Thymus (tissue), 14 donors: ENCODE measurements at places on chromosomes 16 and 17.
A peak's percentile ranks its signal among the peaks of the same experiment; 100 is the strongest.

DNA sequence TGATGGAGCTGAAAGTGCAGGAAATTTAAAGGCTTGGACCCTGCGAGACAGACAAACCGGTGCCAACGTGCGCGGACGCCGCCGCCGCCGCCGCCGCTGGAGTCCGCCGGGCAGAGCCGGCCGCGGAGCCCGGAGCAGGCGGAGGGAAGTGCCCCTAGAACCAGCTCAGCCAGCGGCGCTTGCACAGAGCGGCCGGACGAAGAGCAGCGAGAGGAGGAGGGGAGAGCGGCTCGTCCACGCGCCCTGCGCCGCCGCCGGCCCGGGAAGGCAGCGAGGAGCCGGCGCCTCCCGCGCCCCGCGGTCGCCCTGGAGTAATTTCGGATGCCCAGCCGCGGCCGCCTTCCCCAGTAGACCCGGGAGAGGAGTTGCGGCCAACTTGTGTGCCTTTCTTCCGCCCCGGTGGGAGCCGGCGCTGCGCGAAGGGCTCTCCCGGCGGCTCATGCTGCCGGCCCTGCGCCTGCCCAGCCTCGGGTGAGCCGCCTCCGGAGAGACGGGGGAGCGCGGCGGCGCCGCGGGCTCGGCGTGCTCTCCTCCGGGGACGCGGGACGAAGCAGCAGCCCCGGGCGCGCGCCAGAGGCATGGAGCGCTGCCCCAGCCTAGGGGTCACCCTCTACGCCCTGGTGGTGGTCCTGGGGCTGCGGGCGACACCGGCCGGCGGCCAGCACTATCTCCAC, at the start of gene NOG:
Gene NOG, plus strand, starts transcription at position 54 of the 674 bp plus-strand sequence. Its CDS starts 525 bp downstream, at position 579.
- no peak within 1 kb of the TSS for H3K27ac ChIP-seq
- H3K36me3 ChIP-seq = no peaks in the 10 kb centered on the region
- H3K27me3 ChIP-seq = peaks cover 57% of the 10 kb centered on the region
- peak within 1 kb of the TSS; percentile 39 for H3K4me3 ChIP-seq
- no peak for DNase-seq

DNA sequence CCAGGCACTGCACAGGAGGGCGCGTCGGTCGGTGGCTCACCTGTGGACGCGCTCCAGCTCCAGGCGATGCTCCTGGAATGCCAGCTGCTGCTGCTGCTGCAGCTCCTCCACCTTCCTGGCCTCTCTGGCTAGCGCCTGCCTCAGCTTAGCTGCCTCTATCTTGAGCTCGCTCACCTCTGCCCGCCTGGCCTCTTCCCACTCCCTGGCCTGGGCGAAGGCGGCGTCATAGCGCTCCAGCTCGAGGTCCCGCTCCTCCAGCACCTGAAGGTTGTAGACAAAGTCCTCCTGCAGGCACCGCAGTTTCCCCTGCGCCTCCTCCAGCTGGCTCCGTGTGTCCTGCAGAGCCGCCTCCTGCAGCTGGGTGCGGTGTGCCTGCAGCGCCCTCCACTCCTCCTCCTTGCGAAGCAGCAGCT, 11.1 kb downstream of the CCDC57 start:
- H3K4me1 ChIP-seq = peaks cover 23% of the 10 kb centered on the region
- H3K27me3 ChIP-seq = no peaks in the 10 kb centered on the region
- no peak for DNase-seq
- H3K4me3 ChIP-seq = no peak overlapping the region
- H3K36me3 ChIP-seq = peaks cover 17% of the 10 kb centered on the region

DNA sequence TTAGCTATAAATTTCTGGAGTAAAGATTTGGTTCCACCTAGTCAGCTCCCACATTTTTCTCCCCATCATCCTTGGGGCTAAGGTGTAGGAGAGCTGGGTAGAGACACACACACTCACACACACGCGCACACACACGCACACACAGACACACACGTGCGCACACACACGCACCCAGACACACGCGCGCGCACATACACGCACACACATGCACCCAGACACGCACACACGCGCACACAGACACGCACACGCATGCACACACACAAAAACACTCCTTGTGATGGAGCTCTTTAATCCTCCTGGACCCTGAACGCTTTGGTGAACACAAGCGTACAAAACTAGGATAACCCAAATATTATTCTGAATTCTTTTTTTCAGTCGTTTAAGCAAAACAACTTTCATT, 253.6 kb downstream of the C16orf95 start:
- no peak for DNase-seq
- H3K4me3 ChIP-seq = no peak overlapping the region
- no peak overlapping the region for H3K27ac ChIP-seq
- H3K27me3 ChIP-seq = peaks cover 13% of the 10 kb centered on the region

- no peak overlapping the region for H3K4me3 ChIP-seq
- H3K27ac ChIP-seq = peak overlapping the region; percentile 87
- H3K36me3 ChIP-seq = peaks cover 25% of the 10 kb centered on the region
- no peak for DNase-seq
- no peaks in the 10 kb centered on the region for H3K27me3 ChIP-seq
Measured at GRCh38 chr16:28193530-28194423, 18.0 kb downstream of the XPO6 start.

- no peaks in the 10 kb centered on the region for H3K4me1 ChIP-seq
- no peaks in the 10 kb centered on the region for H3K27me3 ChIP-seq
- DNase-seq = no peak
- no peak overlapping the region for H3K27ac ChIP-seq
- no peak overlapping the region for H3K4me3 ChIP-seq
- H3K36me3 ChIP-seq = no peaks in the 10 kb centered on the region
Measured at GRCh38 chr17:79463421-79464317, 147.2 kb downstream of the RBFOX3 start.

DNA sequence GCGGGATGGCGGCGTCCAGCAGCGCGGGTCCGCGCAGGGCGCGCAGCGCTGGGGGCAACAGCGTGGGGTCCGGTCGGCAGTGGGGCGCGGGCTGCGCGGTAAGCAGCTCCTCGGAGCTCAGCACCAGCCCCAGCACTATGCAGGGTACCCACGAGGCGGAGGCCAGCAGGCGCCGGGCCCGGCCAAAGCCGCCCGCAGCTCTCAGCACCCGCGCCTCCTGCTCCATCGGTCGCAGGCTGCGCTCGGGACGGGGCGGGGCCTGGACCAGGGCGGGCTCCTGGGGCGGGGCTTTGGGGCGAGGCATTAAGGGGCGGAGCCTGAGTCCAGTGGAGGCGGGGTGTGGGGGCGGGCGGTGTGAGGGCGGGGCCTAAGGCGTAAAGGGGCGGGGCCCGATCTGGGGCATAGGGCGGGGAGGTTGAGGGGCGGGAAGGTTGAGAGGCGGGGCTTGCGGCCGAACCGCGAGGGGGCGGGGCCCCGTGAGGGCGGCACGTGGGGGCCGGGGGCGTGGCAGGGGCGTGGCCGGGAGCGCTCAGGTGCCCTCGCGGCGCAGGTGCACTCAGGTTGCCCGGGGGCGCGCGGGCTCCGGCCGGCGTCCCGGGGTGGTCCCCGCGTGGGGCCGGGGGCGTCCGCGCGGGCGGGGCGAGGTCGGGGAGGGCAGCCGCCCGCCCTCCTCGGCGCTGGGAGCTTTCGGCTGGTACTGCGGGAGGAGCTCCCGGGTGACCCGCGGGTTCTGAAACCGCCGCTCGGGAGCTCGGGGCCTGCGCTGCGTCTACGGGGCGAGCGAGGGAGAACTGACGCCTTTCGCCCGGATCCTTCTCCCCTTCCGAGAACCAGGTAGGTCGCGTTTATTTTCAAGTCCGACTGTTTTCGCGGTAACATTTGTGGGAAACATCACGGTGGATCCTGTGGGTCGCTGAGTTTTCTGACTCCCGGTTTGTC, 1.4 kb upstream of the SLC22A31 start:
- H3K36me3 ChIP-seq = no peaks in the 10 kb centered on the region
- DNase-seq = no peak
- peak overlapping the region; percentile 31 for H3K4me3 ChIP-seq
- no peak overlapping the region for H3K27ac ChIP-seq
- no peaks in the 10 kb centered on the region for H3K4me1 ChIP-seq

GRCh38 chr16:30740364-30741251, 7.6 kb upstream of the PHKG2 start:
- no peak for DNase-seq
- H3K4me3 ChIP-seq = no peak overlapping the region
- no peaks in the 10 kb centered on the region for H3K4me1 ChIP-seq
- H3K27me3 ChIP-seq = no peaks in the 10 kb centered on the region
- peak overlapping the region; percentile 60 for H3K27ac ChIP-seq

- peaks cover 37% of the 10 kb centered on the region for H3K4me1 ChIP-seq
- no peak for DNase-seq
- H3K36me3 ChIP-seq = peaks cover 35% of the 10 kb centered on the region
- H3K27me3 ChIP-seq = no peaks in the 10 kb centered on the region
Measured at GRCh38 chr17:82787081-82787848, 35.4 kb downstream of the TBCD start.

- H3K4me1 ChIP-seq = no peaks in the 10 kb centered on the region
- no peak overlapping the region for H3K27ac ChIP-seq
- H3K36me3 ChIP-seq = no peaks in the 10 kb centered on the region
- H3K4me3 ChIP-seq = no peak overlapping the region
- DNase-seq = no peak
- no peaks in the 10 kb centered on the region for H3K27me3 ChIP-seq
Measured at GRCh38 chr17:31692632-31693031, 166.4 kb downstream of the COPRS start.

- peaks cover 5% of the 10 kb centered on the region for H3K4me1 ChIP-seq
- no peak for DNase-seq
- H3K27ac ChIP-seq = no peak overlapping the region
- H3K36me3 ChIP-seq = no peaks in the 10 kb centered on the region
Measured at GRCh38 chr17:44629314-44629713, 27.0 kb upstream of the MEIOC start.

- no peak overlapping the region for H3K4me3 ChIP-seq
- no peaks in the 10 kb centered on the region for H3K4me1 ChIP-seq
- H3K27ac ChIP-seq = no peak overlapping the region
- DNase-seq = no peak
Measured at GRCh38 chr16:26295625-26296304, 604.0 kb downstream of the HS3ST4 start.

DNA sequence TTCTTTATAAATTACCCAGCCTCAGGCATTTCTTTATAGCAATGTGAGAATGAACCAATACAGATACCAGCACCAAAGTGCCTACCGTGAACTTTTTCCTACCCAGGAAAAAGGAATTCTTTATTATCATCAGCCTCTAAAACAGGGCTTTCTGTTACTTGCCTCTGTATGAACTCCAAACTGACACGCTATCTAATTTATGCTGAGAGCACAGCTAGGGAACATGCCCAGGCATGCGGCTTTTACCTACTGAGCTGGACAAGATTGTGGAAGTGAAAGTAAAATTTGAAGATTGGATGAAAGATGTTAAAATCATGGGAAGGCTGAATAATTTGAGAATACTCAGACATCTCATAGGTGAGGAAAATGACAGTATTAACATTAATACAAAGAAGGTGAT, 24.4 kb upstream of the ADCY9 start:
- H3K4me1 ChIP-seq = no peaks in the 10 kb centered on the region
- no peaks in the 10 kb centered on the region for H3K36me3 ChIP-seq
- peak; percentile 12 for DNase-seq
- H3K27me3 ChIP-seq = peaks cover 2% of the 10 kb centered on the region

- no peak overlapping the region for H3K27ac ChIP-seq
- H3K4me1 ChIP-seq = no peaks in the 10 kb centered on the region
- no peaks in the 10 kb centered on the region for H3K27me3 ChIP-seq
- H3K4me3 ChIP-seq = no peak overlapping the region
- H3K36me3 ChIP-seq = no peaks in the 10 kb centered on the region
Measured at GRCh38 chr16:15422222-15422621, 12.2 kb upstream of the BMERB1 start.

- DNase-seq = no peak
- no peak overlapping the region for H3K27ac ChIP-seq
- H3K4me1 ChIP-seq = no peaks in the 10 kb centered on the region
- H3K36me3 ChIP-seq = no peaks in the 10 kb centered on the region
- no peak overlapping the region for H3K4me3 ChIP-seq
Measured at GRCh38 chr17:41547378-41547841, 19.3 kb upstream of the KRT19 start.

DNA sequence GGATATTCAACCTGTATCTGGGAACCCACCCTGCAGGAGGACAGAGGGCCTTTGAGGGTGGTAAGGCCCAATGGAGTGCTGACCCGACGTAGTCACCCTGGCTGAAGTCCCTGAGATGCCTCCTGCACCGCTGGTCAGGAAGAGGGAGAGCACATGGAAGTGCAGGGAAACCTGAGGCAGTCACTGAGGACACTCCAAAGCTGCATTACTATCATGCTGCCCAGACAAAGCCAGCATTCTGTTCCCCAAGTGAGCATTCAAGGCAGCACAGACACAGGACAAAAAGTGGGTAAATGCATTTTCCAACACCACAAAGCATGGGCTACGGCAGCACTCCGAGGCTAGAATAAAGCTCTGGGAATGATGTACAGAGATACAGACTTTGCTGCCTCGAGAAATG, 46.8 kb upstream of the BCAR1 start:
- no peaks in the 10 kb centered on the region for H3K4me1 ChIP-seq
- H3K27me3 ChIP-seq = no peaks in the 10 kb centered on the region
- DNase-seq = no peak
- H3K36me3 ChIP-seq = peaks cover 57% of the 10 kb centered on the region
- no peak overlapping the region for H3K27ac ChIP-seq

- no peak overlapping the region for H3K27ac ChIP-seq
- no peak for DNase-seq
- peaks cover 12% of the 10 kb centered on the region for H3K4me1 ChIP-seq
- H3K27me3 ChIP-seq = no peaks in the 10 kb centered on the region
- H3K4me3 ChIP-seq = peak overlapping the region; percentile 80
Measured at GRCh38 chr17:5437721-5438317, 1.1 kb downstream of the C1QBP start.

DNA sequence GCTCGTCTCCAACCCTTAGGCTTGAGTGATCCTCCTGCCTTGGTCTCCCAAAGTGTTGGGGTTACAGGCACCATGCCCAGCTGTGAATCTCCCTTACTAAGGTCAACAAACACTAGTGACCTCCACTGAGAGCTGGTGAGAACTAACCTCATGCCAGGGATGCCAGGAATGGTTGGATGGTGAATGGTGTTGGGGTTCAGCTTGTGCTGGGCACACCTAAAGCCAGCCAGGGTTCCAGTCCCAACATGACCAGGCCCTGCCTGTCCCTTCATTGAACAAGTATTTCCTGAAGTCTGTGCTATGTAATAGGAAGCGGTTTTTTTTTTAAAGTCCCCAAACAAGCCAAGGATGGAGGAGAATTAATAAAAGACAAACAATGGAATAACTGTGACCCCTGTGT, 56.0 kb upstream of the TOB1 start:
- DNase-seq = no peak
- no peaks in the 10 kb centered on the region for H3K27me3 ChIP-seq
- H3K27ac ChIP-seq = no peak overlapping the region
- H3K4me1 ChIP-seq = peaks cover 35% of the 10 kb centered on the region
